ENCODE measurements at places on chromosomes 2 and 18.
A peak's percentile ranks its signal among the peaks of the same experiment; 100 is the strongest.

- DNase-seq: no peak
Observed at GRCh38 chr2:21288299-21288698, 164.5 kb downstream of the TDRD15 start.

GRCh38 chr2:228549441-228550007 is 368.0 kb upstream of the SPHKAP start:
- no peak for DNase-seq

DNA sequence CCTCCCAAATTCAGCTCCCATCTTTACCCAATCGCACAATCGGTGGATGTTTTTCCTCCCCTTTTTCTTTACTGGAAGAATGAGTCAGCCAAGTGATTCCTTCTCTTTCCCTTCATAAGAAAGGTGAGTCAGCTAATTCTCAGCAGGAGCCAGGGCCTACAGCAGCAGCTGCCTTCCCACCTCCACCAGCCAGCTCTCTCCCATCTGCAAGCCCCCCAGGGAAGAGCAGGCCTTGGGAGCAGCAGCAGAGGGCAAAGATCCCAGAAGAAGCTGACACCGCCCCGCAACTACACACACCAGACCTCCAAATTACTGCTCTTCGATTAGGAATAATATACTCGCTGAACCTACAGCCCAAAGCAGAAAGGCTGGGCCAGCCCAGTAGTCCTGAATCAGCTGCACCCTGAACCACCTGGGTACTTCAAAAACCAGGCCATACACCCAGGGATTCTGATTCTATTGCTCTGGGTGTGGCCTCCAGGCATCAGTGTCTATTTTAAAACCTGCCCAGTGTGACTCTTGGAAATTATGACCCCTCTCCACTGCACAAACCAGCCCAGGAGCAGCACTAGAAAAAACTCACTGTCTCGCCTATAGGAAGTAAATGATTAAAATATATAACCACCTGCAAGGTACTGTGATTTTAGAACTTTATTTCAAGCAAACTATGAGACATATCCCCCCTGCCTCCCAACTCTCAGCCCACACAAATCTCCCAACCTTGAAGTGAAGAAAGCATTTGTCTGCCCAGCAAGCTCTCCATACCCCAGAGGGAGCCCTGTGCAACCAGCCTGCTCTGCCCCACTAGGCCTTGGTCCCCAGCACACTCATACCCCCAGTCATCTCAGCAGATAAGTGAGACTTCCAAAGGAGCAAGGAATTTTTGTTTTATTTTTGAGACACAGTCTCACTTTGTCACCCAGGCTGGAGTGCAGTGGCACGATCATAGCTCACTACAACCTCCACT is 7.3 kb downstream of the SFXN5 start:
- peak; percentile 71 for DNase-seq

GRCh38 chr2:126998486-126998885 is 99.8 kb downstream of the TEX51 start:
- no peak for DNase-seq

DNA sequence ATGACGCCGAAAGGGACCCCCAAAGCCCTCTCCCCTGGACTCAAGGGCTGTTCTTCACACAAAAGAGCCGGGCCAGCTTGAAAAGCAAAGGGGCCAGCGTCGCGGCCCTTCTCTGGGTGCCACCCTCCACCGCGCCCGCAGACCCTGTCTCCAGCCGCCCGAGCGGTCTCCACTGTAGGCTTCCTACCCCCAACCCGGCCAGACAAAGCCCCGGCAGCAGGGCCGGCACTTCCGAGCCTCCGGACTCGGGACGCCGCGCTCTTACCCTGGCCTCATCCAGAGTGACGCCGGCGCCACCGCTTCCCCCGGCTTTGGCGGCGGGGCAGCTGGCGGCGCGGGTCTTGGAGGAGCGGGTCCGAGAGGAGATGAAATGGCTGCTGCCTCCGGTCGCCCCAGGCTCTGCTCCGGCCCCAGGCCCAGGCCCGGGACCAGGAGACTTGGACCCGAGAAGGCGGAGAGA is 603 bp downstream of the ATAD2B start:
- no peak for DNase-seq

- DNase-seq: no peak
Observed at GRCh38 chr2:63975437-63976124, 43.6 kb downstream of the VPS54 start.

All from HS-5 (cell line).